ENCODE measurements at places on chromosomes 13 and 19.
A peak's percentile ranks its signal among the peaks of the same experiment; 100 is the strongest.

GRCh38 chr19:45793876-45794275 lies 1.2 kb upstream of the DMWD start:
- DNase-seq = no peak

DNA sequence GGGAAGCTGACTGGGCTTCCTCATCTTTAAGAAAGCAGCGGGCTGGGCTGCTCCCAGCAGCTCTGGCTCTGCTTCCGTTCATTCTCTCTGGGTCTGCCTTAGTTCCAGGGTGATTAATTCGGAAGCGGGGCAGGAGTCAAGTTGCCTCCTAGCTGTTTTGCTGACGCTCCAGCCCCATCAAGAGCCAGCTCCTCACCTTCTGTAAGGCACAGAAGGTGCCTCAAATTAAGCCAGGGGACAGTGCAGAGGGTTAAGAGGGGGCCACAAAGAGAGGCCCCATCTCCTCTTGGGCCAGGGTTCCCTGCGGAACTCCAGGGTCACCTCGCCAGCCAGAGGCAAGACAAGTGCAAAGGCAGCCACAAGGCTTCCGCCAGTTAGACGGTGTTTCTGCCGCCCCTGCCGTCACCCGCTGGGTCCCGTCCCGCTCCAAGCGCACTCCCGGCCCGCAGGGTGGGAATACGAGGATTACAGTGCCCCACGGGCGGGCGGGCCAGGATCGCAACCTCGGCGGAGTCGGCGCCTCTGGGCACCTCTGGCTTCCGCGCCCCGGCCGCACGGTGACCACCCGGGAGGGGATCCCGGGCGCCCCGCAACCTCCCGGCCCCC lies 508 bp downstream of the SLC15A1 start:
- DNase-seq = no peak

GRCh38 chr19:16561382-16561781 lies 10.8 kb downstream of the SLC35E1 start:
- DNase-seq = no peak

GRCh38 chr19:53908106-53908934 lies 758 bp upstream of the CACNG7 start:
- peak; percentile 62 for DNase-seq

GRCh38 chr19:44344255-44344654 lies 12.2 kb downstream of the ZNF112 start:
- no peak for DNase-seq

GRCh38 chr19:43463381-43464133 lies 1.9 kb downstream of the LYPD3 start:
- DNase-seq = peak; percentile 87

DNA sequence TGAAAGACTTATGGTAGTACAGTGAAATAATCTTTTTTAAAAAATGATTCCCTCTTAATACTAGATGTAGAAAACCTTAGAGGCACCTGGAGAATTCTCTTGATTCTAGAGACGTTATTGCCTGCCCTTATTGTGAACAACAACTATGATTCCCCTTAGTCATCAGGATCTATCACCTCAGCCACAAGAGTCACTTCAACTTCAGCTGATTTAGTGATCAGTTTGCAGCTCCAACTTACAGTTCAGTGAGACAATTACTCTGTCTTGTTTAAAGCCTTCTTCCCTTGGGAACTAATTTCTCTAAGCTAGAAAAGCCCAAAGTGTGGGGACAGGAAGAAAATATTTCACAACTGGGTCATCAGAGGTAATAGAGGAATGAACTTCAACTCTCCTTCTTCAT lies 254.3 kb upstream of the SLITRK1 start:
- DNase-seq = no peak

GRCh38 chr13:73035660-73036059 lies 23.1 kb upstream of the KLF5 start:
- DNase-seq = no peak

- no peak for DNase-seq
Observed at GRCh38 chr19:34932494-34932893, 5.8 kb downstream of the ZNF30 start.

GRCh38 chr13:30111810-30112209 lies 195.5 kb downstream of the KATNAL1 start:
- DNase-seq = no peak

DNA sequence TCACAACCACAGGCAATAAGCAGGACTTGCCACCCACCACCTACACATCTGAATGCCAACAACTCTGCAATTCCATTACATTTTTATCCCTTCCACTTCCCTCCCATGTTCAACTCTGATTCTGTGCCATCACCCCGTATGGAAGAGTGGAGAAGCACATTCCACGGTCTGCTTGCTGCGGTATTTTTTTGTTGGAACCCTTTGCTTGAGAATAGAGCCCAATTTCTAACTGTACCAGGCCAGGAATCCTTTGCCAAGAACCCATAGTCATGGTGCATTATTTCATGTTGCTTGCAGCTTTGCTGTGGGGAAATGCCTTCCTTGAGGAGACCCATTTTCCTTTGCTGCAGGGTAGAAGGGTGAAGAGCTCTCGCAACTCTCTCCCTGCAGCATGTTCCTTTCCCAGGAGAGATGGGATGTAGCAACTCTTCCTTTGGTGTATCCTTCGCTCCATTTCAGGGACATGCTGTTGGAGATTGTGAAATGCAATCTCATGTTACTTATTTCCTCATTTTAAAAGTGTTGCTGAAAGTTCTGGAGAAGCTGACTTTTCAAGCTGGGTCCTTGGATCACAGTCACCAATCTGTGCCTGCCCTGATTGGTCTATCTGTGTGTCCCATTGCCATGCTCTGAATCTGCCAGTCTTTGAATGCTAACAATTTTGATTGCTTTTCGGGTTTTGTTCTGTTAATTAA lies 69.8 kb upstream of the STARD13 start:
- no peak for DNase-seq

DNA sequence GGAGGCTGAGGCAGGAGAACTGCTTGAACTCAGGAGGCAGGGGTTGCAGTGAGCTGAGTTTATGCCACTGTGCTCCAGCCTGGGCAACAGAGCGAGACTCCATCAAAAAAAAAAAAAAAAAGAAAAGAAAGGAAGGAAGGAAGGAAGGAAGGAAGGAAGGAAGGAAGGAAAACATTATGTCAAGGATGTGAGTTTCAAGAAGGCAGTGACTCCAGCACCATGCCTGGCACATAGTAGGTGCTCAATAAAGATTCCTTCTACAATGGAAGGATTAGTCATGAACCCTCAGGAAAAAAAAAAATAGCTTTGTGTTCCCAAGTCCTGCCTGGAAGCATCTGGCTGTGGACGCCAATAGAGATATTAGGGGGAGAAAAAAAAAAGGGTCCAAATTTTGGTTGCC lies 10.1 kb upstream of the ZNRF4 start:
- DNase-seq = no peak

GRCh38 chr19:11505504-11506100 lies at the start of gene ZNF653:
Gene ZNF653, minus strand, starts transcription at chr19:11505839. Its CDS starts 53 bp downstream, at chr19:11505786.
- peak; percentile 95 for DNase-seq

DNA sequence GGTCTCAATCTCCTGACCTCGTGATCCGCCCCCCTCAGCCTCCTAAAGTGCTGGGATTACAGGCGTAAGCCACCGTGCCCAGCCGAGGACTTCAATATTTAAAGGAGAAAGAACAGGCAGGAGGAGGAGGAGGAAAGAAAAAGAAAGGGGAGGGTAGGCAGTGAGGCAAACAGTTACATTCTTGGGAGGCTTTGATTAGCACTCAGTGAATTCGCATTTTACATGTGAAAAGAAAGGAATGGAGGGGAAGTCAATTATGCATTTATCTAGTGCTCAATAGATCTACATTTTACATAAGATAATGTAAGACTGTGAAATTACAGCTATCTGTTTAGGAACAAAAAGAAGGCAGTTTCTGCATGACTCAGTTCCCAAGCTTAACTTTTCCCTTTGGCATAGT lies 30.9 kb upstream of the CXCL17 start:
- DNase-seq = peak; percentile 63

DNA sequence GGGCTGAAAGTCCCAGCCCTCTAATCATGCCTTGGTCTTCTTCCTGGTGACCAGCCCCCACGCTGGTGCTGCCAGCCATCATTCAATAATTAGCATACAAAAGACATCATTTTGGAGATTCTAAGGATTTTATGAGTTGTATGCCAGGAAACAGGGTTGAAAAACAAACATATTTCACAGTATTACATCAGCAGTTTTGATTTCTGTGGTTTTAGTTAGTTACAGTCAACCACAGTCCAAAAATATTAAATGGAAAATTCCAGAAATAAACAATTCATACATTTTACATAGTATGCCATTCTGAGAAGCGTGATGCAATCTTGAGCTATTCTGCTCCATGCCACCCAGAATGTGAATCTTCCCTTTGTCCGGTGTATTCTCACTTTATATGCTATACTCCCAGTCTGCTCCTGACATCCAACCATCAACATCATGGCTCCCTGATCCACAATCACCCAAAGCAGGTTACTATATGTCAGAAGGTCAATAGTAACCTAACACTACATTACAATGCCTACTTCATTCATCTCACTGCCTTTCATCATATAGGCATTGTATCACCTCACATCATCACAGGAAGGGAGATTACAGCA lies 49.2 kb downstream of the STOML3 start:
- no peak for DNase-seq

DNA sequence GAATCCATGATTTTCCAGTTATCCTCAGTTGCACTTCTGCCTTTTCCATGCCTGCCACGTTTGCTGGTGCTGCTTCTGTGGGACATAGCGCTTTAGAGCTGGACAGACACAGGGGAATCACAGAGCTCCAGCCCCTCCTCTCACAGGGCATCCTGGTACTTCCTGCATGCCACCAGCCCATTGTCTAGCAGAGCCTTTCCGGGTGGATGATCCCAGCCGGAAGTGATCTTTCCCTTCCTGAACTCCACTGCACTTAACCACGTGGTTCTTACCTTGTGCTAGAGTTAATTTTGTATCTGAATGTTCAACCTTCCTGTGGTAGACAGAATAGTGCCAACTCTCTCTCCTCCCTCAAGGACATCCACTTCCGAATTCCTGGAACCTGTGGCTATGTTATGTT lies 12.6 kb upstream of the OLFM4 start:
- DNase-seq = no peak

DNA sequence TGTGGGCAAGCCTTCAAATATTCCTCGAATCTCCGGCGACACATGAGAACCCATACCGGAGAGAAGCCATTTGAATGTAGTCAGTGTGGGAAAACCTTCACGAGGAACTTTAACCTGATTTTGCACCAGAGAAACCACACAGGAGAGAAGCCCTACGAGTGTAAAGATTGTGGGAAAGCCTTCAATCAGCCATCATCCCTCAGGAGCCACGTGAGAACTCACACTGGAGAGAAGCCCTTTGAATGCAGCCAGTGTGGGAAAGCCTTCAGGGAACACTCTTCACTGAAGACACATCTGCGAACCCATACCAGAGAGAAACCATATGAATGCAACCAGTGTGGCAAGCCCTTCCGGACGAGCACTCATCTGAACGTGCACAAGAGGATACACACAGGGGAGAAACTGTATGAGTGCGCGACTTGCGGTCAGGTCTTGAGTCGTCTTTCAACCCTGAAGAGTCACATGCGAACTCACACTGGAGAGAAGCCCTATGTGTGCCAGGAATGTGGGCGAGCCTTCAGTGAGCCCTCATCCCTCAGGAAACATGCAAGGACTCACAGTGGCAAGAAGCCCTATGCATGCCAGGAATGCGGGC lies 28.8 kb downstream of the ZNF333 start:
- no peak for DNase-seq

- no peak for DNase-seq
Observed at GRCh38 chr13:26742691-26743358, 17.8 kb downstream of the GPR12 start.

DNA sequence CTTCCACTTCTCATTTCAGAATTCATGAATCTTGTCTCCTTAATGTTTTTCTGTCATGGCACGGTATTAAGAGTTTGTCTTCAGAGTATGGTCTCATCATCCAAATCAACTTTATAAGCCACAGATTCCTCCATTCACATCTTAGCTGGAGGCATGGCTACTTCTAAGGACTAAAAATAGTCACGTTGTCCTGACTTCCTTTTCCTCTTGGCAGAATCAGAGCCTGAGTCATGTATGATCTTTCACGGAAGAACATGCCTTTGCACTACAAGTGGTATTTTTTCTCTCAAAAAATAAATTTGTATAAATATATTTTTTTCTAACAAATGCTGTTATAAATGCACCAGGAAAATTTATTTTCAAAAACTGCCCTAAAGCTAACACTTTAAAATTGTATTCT lies 71.4 kb downstream of the ALOX5AP start:
- DNase-seq = no peak

DNA sequence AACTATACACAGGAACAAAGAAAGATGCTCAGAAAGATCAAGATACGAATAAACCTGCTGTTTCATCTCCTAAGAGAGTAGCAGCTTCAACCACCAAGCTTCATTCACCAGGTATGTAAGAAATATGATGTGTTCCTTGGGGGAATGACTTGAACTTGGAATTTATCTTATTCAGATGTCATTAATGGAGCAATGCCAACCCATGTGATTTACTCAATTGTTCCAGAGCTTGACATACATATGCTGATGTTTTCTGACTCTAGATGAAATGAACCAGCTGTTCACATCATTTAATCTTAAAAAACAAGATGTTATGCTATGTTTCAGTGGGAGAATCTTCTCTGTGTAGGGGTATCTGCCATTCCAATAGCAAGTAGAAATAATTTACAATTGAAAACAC lies 270.9 kb downstream of the SLC7A1 start:
- DNase-seq = no peak

DNA sequence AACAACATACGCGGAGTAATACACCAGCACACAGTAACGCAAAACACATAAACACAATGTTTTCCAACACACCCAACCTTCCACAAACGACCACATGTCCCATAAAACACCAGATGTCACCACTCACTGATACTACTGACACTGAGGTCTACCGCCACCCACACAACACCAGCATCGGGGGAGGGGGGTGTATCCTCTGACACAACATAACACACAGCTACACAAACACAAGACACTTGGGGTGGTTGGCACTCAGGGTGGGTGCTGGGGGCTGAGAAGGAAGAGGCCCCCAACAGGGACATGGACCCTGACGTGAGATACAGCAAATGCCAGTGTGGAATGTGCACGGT lies 1.5 kb upstream of the KCNN4 start:
- no peak for DNase-seq

DNA sequence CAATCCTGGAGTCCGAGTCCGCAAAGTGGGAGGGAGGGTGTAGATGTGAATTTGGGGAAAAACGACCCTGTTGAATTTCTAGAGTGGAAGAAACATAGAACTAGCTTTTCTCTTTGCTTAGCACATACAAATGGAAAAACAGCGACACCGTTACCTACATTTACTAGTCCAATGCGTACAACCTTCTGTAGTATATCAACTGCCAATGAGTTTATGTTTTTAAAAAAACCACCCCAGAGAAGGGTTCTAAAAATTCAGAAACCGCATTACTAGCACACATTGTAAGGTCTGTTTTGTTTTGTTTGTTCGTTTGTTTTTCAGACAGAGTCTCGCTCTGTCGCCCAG lies 332 bp upstream of the SUPT20H start:
- no peak for DNase-seq
